ENCODE measurements at places on chromosomes 7 and 10.

GRCh38 chr10:46035923-46036849 lies 5.8 kb upstream of the NCOA4 start:
- ATAC-seq, result no peak

DNA sequence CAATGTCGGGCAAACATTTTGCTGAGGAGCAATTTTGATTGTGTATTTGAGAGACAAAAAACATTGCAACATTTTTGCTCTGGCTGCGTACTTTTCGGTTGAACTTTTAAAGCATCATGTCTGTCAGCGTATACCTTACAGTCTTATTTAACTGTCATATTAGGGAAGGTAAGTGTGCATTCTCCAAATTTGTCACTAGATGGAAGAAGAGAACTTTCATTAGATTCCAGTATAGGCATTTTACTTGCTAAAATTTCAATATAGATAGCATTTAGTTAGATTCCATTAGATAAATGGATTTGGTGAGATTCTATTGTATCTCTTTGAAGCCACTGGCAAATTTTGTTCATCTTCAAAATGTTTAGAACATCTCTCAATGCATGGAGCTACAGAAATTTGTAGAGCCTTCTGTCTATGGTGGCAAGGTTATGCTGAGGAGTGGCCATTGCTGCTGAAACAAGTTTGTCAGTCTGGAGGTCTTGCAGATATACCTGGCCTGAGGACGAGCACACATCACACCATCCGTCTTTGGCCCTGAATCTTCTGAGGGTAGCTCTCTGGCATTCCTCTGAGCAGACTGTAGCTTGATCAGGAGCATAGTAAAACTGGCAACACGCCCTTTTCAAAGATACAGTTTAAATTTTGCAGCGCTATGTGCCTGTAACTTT lies 437.5 kb upstream of the MBL2 start:
- no peak for ATAC-seq

GRCh38 chr10:126060261-126060931 lies 164.0 kb downstream of the FANK1 start:
- ATAC-seq, result no peak

GRCh38 chr7:17580856-17581255 lies 282.4 kb downstream of the AHR start:
- no peak for ATAC-seq

DNA sequence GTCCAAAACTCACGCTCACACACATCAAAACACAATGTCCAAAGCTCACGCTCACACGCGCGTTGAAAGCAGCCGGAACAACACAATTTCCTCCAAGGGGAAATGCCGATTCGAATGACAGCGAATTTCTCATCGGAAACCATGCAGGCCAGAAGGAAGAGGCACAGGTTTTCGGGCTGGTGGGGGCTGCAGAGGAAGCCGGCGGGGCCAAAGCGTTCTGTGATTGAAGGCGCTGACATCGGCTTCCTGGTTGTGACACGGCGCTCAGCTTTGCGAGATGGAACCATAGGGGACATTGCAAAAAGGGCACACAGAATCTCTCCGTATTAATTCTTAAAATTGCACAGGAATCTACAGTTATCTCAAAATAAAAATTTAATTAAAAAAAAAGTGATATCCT lies 61.3 kb downstream of the FOXL3 start:
- peak; percentile 75 for ATAC-seq

GRCh38 chr7:101094791-101095375 lies 9.6 kb downstream of the TRIM56 start:
- peak; percentile 17 for ATAC-seq

DNA sequence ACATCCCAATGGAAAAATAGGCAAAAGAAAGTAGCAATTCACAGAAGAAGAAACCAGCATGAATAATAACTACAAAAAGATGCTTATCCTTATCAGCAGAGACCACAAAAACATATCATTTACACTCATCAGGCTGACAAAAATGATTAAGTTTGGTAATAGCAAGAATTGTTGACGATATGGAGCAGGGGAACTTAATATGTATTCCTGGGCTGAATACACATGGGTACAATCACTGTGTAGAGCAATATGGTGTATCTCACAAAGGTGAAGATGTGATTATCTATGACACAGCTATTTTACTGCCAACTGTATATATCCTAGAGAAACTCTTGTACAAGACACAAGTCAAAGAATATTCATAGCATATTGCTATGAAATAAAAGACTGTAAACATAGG lies 141.8 kb upstream of the NOBOX start:
- no peak for ATAC-seq

- no peak for ATAC-seq
Measured at GRCh38 chr7:127816354-127817190, 164.6 kb downstream of the SND1 start.

- ATAC-seq, result no peak
Measured at GRCh38 chr7:109939207-109939606, 1151.7 kb upstream of the LRRN3 start.

GRCh38 chr10:10213237-10213636 lies 804.4 kb upstream of the CELF2 start:
- ATAC-seq, result no peak

DNA sequence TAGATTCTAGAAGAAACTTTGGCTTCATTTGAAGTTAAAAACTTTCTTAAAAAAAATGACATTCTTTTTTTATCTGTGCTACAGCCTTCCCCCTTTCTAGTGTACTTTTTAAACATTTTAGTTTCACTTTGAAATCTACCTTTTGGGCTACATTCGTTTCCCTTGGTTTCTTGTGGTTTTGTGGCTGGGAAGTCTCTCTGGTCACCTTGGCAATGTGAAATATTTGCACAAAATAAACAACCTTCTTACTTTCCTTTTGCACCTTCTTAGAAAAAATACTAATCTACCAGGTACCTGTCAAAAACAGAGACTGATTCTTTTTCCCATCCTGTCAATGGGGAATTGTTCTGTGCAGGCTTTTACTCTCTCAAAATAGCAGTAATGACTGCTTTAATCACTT lies 350.2 kb downstream of the GATA3 start:
- peak; percentile 25 for ATAC-seq

- ATAC-seq, result no peak
Measured at GRCh38 chr7:140261105-140261486, 84.3 kb upstream of the KDM7A start.

DNA sequence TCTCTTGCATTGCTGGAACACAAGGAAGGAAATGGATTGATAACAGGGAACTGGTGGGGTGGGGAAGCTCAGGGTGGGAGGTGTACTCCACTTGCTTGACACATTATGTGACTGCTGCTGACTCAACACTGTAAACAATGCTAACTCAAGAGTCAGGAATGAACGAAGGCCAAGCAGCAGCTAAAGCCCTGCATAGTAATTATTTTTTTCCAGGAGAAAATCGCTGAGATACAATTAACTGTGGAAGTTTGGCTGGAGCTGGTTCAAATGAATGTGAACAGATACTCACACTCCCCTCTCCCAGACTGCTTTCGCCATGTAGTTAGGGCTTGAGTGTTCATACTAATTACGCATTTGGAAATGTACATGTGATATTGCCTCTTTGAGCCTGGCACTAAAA lies 170.9 kb upstream of the AOAH start:
- no peak for ATAC-seq

- no peak for ATAC-seq
Measured at GRCh38 chr7:72097226-72097625, 314.9 kb downstream of the CALN1 start.

Data from activated CD4-positive, CD25-positive, alpha-beta regulatory T cell treated with anti-CD3 and anti-CD28 coated beads, Interleukin-2, amount 50 U/mL, for 24 hours (primary cell).